ENCODE measurements at places on chromosomes 2 and 18.

DNA sequence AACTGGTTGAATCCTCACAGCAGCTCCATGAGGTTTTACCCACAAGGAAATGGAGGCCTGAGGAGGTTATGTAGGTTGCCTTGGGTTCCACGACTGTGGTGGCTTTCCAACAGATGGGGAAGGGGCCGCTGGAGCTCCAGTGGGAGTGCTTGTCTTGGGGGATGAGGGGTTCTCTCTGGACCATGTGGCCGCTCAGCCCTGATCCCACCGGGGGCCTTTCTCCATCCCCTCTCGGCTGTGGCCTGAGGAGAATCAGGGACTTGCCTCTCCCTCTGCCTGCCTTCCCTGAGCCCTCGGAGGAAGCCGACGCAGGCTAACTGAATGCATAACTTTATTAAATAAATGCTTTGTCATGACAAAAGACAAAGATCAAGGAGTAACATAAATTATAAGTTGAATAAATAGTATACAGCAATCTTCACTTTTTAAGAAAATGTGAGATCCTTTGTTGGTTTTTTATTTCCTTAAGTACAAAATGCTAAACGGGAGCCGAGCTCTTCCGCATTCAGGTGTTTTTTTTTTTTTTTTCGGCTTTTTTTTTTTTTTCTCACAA is 23.5 kb downstream of the IGFBP5 start:
- DNase-seq = no peak

GRCh38 chr2:204202253-204202652 is 265.7 kb downstream of the ICOS start:
- no peak for DNase-seq

- peak; percentile 76 for DNase-seq
These were observed 143.4 kb downstream of the TMEM17 start for GRCh38 chr2:62362561-62362960.

DNA sequence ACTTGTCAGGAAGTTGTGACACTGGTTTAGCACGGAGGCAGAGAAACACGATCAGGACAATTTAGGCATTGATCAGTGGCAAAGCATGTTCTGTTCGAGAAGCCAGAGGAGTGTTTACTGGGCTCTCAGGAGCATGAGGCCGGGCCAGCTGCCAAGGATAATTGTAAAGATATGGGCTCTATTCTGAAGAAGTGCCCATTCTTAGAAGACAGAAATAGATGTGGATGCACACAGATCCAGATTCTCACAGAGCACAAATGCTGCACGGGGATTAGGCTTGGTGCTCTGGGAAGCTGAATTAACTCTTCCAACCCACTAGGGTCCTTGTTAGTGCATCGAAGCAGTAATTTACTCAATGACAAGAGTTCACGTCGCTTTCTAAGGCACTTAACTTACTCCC is 16.2 kb downstream of the AFF3 start:
- no peak for DNase-seq

- DNase-seq = peak; percentile 0
These were observed 334.5 kb downstream of the SMAD2 start for GRCh38 chr18:47595831-47596501.

DNA sequence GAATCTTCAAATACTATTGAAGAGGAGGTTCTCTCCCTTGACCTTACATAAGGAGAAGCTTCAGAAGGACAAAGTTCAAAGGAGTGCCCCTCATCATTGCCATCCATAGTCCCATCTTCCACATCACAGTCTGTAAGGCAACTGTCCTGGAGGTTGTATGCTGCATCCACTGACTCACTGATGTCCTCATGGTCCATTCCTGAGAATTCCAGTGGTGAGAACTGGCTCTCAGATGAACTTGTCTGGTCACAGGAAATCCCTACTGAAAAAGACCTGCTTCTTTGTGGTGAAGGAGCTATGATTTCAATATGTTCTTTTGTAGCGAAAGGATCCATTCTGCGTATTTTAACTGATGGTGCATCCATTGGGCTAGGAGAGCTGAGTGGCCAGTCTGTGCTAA is 52.2 kb downstream of the EIF2AK3 start:
- no peak for DNase-seq

- peak; percentile 49 for DNase-seq
These were observed 90.1 kb upstream of the TGFA start for GRCh38 chr2:70643715-70644114.

GRCh38 chr2:25310965-25311864 is 30.5 kb downstream of the DNMT3A start:
- peak; percentile 54 for DNase-seq

DNA sequence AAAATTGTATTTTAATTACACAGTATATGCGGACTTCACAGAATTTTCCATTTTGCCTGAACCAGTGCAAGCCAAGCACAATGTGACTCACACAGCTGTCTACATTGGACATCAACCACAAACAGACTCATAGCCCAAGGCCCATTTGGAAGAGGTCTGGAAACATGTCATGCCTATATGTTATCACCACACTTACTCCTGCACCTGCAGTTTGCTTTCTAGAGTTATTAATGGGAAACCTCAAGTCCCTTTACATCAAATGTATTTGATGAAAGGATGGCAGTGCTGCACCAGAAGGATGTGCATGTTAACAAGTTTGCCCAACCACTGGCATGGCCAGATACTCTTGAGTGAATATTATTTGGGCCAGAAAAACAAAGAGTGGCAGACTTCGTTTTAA is 548.9 kb upstream of the CDH2 start:
- no peak for DNase-seq

- no peak for DNase-seq
These were observed 41.6 kb downstream of the UNC50 start for GRCh38 chr2:98649992-98650375.

DNA sequence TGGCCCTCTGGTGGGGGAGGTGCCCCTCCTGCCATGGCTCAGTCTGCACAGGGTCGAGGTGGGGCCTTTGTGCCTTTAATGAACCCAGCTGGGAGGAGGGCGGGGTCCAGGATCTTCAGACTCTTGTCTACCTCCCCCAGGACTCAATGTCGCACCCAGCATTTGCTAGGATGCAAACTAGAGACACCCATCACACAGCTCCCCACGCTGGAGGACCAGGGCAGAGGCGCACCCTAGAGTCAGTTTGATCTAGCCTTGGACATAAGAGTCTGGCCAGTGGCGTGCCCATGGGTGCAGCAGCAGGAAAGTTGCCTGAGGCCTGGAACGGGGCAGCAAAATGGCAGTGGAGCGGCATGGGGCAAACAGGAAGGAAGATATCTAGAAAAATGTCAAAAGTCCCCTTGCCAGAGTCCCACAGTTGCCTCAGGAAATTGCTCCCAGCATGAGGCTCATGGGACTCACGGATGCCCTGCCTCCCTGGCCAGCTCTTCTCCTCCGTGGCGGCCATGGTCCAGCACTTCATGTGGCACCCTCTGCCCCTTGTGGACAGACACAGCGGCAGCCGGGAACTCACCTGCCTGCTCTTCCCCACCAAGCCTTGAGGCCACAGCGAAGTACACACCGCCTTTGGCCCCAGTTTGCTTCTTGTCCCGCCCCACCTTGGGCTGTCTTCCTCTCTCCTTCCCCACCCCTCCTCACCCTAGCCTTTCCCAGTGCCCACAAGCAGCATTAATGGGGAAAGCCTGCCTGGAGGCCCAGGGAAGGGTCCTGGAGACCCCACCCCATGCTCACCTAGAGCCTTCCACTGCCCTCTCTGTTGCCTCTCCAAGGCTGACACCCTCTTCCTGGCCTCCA is 17.7 kb downstream of the SH2D6 start:
- DNase-seq = no peak

DNA sequence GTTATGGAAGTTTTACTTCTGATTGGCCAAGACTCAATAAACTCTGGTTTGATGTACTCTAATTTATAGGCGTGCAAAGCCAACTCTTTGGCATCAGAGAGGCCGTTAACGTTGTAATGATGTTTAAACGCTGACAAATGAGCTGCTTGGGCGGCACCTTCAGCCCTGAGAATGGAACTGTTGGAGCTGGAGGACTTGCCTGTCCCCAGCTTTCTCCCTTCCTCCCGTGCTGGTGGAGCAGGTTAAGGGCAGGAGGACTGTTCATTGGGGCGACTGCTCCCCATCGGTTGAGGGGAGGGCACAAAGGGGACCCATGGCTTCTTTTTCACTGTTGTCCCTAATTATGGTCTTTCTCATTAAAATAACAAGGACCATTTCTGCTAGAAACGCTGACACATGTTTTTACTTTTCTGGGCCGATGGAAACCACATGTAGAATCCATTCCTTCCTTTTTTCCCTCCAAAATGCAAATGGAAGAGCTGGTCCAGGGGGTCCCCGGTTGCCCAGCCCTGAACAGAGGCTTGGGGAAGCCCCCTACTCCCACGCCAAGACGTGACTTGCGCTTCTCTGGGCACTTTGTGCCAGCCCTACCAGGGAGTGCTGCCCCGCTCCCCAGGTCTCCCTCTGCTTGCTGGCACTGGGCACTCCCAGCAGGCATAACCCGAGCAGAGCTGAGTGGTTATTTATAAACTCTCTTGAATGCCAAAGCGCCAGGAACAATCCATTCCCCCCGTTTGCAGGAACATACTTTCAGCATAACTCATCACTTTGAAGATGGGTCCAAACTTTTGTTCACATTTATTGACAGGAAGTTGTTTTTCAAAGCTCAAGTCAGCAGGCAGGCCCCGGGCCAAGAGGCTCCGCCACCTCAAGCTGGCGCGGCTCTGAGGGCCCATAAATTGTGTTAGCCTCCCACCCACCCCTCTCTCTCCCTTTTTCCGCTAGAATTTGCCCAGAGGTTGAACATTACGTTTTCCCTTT is 170.1 kb downstream of the ASB1 start:
- peak; percentile 94 for DNase-seq

- peak; percentile 17 for DNase-seq
These were observed 36.0 kb downstream of the SULT1C2 start for GRCh38 chr2:108324531-108325255.

- DNase-seq = no peak
These were observed 127.2 kb downstream of the OLA1 start for GRCh38 chr2:174121175-174121574.

DNA sequence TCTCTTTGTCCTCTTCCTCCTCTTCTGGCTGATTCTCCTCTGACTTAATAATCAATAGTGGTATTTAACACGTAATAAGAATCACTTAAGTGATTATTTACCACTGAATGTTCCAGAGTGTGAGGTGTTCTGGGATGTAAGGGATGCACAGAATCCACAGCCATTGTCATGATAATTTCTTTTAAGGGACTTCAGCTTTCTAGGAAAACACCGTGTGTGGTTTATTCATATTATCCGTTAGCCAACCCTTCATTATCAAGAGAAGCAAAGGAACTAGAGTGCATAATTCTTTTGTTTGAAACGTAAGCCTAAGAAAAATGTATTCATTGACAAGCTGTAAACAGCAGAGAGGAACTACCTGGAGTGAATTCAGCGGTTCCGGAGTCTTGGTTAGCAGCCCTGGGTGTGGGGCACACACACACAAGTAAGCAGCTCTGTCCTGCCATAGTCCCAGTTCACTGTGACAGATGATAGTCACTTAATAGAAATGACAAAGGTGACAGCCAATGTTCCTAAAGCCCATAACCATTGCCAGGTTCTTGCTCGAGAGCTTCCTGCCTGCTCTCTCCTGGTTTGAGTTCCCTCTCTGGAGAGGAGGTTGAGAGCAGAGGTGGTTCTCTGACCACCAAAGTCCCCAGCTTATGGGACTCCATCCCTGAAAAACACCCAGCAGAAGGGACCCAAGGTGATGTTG is 101.9 kb downstream of the ACOXL start:
- DNase-seq = no peak

DNA sequence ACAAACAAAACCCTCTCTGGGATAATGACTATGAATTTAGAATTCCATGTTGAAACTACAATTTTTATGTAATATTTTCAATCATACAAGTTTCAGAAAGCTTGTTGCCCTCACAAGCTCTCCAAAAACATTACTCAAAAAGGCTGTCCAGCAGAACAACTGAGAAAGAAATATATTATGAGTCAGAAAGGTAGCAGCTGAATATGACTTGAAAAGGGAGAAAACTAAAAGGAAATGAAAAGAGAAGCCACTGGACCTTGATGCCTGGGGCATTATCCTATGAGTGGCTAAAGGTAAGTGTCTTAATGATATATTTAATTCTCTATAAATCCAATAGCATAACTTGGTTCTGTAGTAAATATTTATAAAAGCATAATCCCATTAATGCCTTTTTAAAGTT is 61.8 kb downstream of the NXPH2 start:
- DNase-seq = no peak

DNA sequence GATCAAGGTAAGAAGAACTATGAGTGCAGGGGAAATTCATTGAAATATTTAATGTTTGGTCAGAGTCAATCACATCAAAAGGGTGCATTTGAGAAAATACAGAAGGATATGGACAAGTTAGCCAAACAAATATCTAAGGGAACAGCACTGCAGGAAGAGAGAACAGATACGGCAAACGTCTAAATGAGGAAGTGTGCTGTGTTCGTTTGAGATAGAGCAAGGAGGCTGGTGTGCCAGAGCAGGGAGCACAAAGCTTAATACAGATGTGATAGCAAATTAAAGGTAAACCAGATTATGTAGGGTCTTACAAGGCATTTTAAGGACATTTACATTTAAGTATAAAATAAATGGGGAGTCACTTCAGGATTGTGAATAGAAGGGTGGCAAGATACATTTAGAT is 241.3 kb upstream of the ZNF804A start:
- DNase-seq = no peak

GRCh38 chr2:241257419-241258032 is 57.9 kb downstream of the HDLBP start:
- DNase-seq = no peak

GRCh38 chr2:1976112-1976511 is 231.8 kb upstream of the PXDN start:
- DNase-seq = no peak

- DNase-seq = no peak
These were observed 59.2 kb downstream of the DOCK10 start for GRCh38 chr2:224982910-224983711.

GRCh38 chr2:67599561-67599960 is 202.4 kb downstream of the ETAA1 start:
- no peak for DNase-seq

Measured in RWPE1 (cell line).